ENCODE measurements at places on chromosomes 1 and 21.
A peak's percentile ranks its signal among the peaks of the same experiment; 100 is the strongest.

DNA sequence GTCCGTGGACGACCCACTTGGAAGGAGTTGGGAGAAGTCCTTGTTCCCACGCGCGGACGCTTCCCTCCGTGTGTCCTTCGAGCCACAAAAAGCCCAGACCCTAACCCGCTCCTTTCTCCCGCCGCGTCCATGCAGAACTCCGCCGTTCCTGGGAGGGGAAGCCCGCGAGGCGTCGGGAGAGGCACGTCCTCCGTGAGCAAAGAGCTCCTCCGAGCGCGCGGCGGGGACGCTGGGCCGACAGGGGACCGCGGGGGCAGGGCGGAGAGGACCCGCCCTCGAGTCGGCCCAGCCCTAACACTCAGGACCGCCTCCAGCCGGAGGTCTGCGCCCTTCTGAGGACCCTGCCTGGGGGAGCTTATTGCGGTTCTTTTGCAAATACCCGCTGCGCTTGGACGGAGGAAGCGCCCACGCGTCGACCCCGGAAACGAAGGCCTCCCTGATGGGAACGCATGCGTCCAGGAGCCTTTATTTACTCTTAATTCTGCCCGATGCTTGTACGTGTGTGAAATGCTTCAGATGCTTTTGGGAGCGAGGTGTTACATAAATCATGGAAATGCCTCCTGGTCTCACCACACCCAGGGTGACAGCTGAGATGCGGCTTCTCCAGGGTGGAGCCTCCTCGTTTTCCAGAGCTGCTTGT lies 32.4 kb downstream of the PRMT2 start:
- peak; percentile 30 for DNase-seq

GRCh38 chr21:42376338-42376982 lies 10.1 kb upstream of the TFF1 start:
- DNase-seq = no peak

DNA sequence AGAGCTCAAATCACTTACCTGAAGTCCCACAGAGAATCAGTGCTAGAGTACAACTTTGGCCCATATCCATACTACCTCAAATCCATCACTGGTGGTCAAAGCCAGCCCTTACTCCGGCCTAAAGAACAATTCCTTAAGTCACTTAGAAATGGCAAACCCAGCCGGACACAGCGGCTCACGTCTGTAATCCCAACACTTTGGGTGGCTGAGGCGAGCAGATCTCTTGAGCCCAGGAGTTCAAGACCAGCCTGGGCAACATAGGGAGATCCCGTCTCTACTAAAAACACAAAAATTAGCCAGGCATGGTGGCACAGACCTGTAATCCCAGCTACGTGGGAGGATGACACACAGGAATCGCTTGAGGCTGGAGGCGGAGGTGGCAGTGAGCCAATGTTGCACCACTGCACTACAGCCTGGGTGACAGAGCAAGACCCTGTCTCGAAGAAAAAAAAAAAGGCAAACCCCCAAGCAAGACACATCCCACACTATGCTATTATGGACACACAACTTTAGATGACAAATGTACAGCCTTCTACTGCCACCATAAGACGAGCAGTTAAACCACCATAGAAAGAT lies 24.0 kb downstream of the NPHP4 start:
- DNase-seq = no peak

GRCh38 chr1:112141923-112142322 lies 152.5 kb upstream of the KCND3 start:
- no peak for DNase-seq

DNA sequence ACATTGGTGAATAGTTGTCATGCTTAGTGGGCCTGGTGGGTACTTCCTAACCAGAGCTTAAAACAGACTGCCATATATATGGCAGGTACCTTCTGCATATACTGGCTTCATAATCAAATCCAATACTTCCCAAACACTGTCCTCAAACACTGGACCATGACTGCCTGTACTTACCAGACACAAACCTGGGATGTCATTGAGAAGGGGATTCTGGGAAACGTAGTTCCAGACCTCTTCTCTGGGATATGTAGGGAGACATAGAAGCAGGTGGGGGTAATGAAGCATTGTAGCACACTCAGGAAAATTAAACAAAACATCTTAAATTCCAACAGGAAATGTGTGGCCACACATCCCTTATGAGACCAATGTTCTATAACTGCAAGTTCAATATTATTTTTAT lies 76.5 kb upstream of the ADAMTS5 start:
- DNase-seq = no peak

DNA sequence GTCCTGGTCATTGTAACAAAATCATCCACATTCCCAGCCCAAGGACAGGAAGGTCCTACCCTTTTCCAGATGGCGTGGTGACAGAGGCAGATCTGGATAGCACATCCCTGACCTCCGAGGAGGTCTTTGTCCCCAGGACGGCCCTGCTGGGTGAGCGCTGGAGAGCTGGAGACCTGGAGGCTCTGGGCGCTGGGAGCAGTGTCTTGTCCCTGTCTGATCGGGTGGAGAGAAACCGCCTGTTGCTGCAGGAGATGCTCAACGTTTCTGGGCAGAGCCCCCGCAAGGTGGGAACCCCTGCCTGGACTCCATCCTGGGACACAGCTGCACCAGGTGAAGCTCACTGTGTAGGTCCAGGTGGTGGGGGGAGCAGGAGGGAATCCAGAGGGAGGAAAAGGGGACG lies 4.1 kb downstream of the KIAA1614 start:
- no peak for DNase-seq

DNA sequence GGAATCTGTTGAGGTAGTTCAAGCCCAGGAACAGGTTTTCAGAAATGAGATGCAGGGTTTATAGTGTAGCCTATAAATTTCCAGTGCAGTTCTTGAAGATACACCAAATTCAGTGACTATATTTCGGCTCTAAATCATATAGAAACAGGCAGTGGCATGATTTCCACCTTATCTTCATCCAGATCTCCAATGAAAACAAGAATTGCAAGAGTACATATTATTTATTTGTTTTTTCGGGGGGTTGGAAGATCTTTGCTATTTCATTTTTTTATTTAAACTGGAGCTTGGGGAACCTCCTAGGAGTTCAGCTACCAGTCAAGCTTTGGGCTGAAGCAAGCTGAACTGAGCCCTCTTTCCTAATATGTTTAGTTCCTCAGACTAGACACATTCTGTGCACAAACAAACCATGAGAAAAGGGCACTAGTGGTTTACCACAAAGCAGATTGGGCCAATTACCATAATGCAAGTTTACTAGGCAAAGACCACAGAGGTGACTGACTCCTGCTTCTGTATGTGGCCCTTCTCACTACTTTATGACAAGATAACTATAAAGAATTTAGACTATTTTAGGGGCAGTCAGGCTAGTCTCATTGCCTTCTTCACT lies 68.5 kb downstream of the RGS2 start:
- DNase-seq = no peak

- no peak for DNase-seq
Observed at GRCh38 chr1:8565802-8566201, 247.9 kb downstream of the SLC45A1 start.

GRCh38 chr1:161092621-161093028 lies 3.3 kb upstream of the NECTIN4 start:
- DNase-seq = peak; percentile 63

DNA sequence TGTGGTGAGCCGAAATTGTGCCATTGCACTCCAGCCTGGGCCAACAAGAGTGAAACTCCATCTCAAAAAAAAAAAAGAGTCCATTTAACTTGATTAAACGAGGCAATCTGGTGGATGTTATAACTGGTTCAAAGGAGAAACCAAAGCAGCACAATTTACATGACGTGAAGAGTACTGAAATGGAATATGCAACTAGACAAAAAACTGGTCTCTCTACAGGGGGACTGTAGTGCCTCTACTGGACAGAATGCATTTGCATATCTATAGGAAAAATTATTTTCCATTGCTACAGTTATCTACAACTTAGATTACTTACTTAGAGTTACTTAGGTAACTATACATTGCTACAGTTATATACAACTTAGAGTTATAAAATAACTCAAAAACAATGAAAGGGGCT lies 2.7 kb upstream of the CAPN2 start:
- DNase-seq = no peak

DNA sequence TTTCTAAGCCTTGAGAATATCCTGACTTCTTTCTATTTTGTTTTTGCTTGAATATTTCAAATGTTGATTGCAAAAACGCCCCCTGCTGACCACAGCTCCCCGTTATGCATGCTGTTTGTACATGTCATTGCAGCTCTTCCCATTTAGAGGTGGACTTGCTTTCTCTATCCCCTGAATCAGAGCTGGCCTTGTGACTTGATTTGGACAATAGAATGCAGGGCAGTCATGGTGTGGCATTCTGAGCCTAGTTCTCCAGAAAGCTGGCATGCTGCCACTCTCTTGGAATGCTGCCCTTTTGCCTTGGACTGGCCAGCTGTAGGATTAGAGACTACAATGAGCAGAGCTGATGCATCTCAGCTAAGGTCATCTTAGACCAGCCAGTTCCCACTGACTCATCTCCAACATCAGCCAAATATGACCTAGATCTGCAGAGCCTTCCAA lies 1561.5 kb downstream of the MRPL39 start:
- DNase-seq = no peak

- no peak for DNase-seq
Observed at GRCh38 chr1:214228976-214229375, 52.0 kb upstream of the SMYD2 start.

Data from activated naive CD4-positive, alpha-beta T cell treated with anti-CD3 and anti-CD28 coated beads, Interleukin-2, amount 50 U/mL, for 72 hours (primary cell).